Motor neuron (in vitro differentiated cells): ENCODE measurements at places on chromosomes 5 and 9. TPM values are rescaled to one million over a fixed set of nuclear protein-coding genes. Genes with fewer than 3 reads are reported as not detected.

PCSK5 gene
- total RNA-seq, result 5.7 and 6.8 TPM in 2 replicates

NR6A1 gene
- 3.5 and 4.2 TPM in 2 replicates for total RNA-seq

RLN2 gene
- 0.91 TPM in 1 of 2 replicates, not detected in the other for total RNA-seq

HTR4 gene
- total RNA-seq, result 0.13 and 0.32 TPM in 2 replicates

FIBCD1 gene
- total RNA-seq, result 0.43 and 1.7 TPM in 2 replicates

OCLN gene
- 1.8 and 2.3 TPM in 2 replicates for total RNA-seq

SHLD3 gene
- 5.6 and 6.0 TPM in 2 replicates for total RNA-seq

CTNND2 gene
- 40.1 and 47.1 TPM in 2 replicates for total RNA-seq

SLC6A3 gene
- 0.27 and 0.33 TPM in 2 replicates for total RNA-seq

B4GALT1 gene
- 1.9 and 2.2 TPM in 2 replicates for total RNA-seq

SCGB3A2 gene
- total RNA-seq, result not detected in 2 replicates

GMCL2 gene
- 0.08 TPM in 1 of 2 replicates, not detected in the other for total RNA-seq

MCC gene
- 6.7 and 7.0 TPM in 2 replicates for total RNA-seq

PCDHB14 gene
- 7.2 and 7.3 TPM in 2 replicates for total RNA-seq

FBP2 gene
- 0.39 TPM in 1 of 2 replicates, not detected in the other for total RNA-seq

BNC2 gene
- 1.5 and 1.6 TPM in 2 replicates for total RNA-seq

OBP2B gene
- not detected in 2 replicates for total RNA-seq

UBTD2 gene
- total RNA-seq, result 17.9 and 18.5 TPM in 2 replicates

NTRK2 gene
- total RNA-seq, result 16.4 and 18.3 TPM in 2 replicates

NEURL1B gene
- 0.40 and 0.89 TPM in 2 replicates for total RNA-seq

CBY3 gene
- 1.9 and 2.7 TPM in 2 replicates for total RNA-seq

SLIT3 gene
- total RNA-seq, result 11.7 and 17.3 TPM in 2 replicates

SLC28A3 gene
- total RNA-seq, result 0.08 and 0.31 TPM in 2 replicates
